ENCODE measurements at places on chromosomes 2 and 18.

GRCh38 chr2:37896319-37896718 lies 28.8 kb upstream of the RMDN2 start:
- H3K4me3 ChIP-seq: no peak overlapping the region
- no peak overlapping the region for H3K27ac ChIP-seq
- no peaks in the 10 kb centered on the region for H3K27me3 ChIP-seq

DNA sequence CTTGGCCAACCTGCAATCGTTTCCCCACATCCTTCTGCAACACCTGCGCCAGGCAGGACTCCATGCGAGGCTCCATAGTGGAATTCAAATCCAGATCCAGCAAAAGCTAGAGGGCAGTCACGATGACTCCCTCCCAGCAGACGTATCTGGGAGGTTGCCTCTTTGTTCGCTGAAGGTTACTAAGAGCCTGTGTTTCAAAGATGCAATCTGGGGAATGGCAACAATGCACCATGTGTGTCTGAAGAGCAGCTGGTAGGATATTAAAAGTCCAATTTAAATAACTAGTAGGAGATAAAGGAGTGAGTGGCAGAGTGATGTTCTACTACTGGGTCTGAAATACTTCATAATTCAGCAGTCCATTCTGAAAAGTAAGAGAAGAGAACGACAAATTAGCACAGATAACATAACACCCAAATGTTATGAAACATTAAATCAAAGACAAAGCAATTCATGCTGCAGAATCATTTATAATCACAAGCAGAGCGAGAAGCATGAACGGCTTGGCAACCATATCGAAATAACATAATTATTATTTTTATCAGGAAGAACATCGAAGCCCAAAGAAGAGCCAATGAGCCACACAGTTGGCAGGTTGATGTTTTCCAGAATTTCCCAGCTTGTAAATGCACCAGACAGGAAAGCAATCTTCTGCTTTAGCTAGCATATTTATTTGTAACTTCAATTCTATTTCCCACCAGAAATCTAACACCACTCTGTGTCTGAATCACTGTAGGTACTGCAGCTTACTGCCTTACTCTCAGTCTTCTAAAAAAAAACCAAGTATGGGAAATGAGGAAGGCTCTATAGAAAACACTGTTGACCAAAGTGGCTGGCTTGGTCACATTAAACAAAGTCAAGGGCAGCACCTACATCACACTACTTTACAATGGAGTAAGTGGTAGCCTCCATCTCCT lies 43.2 kb downstream of the CLASP1 start:
- peak overlapping the region; percentile 36 for H3K27ac ChIP-seq
- peaks cover 25% of the 10 kb centered on the region for H3K4me1 ChIP-seq

GRCh38 chr2:160813506-160813858 lies 319.9 kb upstream of the RBMS1 start:
- H3K4me1 ChIP-seq: no peaks in the 10 kb centered on the region
- H3K36me3 ChIP-seq: no peaks in the 10 kb centered on the region
- no peak overlapping the region for H3K4me3 ChIP-seq
- peak; percentile 72 for DNase-seq
- no peaks in the 10 kb centered on the region for H3K27me3 ChIP-seq

DNA sequence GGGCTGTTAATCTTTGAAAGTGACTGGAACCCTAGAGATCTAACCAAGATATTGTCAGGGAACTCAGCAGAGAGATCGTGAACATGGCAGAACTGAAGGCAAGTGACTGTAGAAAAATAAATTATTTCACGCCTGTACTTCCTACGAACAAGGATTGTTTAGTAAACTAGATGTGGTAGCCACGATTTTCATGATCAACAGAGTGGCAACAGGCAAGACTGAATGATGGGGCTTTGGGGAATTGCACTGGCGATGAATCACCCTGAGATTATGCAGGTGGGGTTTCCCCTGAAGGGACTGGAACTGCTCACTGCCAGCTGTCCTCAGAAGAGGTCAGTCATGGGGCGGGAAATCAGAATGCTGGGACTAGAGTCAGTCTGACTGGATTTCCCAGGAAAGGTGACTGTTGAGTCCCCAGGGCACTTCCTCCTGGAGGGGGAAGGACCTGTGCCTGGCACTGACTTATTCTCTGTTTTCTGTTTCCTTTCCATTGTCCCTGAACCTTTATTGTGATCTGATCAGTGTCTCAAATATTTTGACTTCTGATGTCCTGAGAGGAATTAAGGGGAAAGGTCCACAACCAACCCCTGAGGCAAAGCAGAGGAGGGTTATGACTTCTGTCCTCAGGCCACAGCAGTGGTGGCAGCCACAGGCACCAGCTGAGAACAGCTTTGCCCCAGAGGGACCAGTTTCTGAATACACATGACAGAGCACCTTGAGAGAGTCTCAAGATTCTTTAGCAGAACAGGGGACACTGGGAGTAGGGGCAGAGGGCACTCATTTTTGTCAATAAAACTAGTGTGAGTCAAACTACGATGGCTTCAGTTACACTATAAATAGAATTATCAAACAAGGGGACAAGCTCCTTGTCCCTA lies 70.0 kb downstream of the NAB1 start:
- H3K4me3 ChIP-seq: no peak overlapping the region
- no peak for DNase-seq
- peaks cover 9% of the 10 kb centered on the region for H3K4me1 ChIP-seq
- no peaks in the 10 kb centered on the region for H3K27me3 ChIP-seq
- no peak overlapping the region for H3K27ac ChIP-seq

GRCh38 chr2:178905261-178905660 lies 98.0 kb upstream of the TTN start:
- H3K36me3 ChIP-seq: no peaks in the 10 kb centered on the region
- H3K27me3 ChIP-seq: no peaks in the 10 kb centered on the region
- no peaks in the 10 kb centered on the region for H3K4me1 ChIP-seq
- DNase-seq: no peak
- H3K4me3 ChIP-seq: no peak overlapping the region
- H3K27ac ChIP-seq: no peak overlapping the region

- no peak overlapping the region for H3K4me3 ChIP-seq
- no peaks in the 10 kb centered on the region for H3K36me3 ChIP-seq
- DNase-seq: no peak
- H3K27me3 ChIP-seq: no peaks in the 10 kb centered on the region
- peaks cover 40% of the 10 kb centered on the region for H3K4me1 ChIP-seq
Observed at GRCh38 chr18:35043207-35043606, 2.0 kb downstream of the MAPRE2 start.

DNA sequence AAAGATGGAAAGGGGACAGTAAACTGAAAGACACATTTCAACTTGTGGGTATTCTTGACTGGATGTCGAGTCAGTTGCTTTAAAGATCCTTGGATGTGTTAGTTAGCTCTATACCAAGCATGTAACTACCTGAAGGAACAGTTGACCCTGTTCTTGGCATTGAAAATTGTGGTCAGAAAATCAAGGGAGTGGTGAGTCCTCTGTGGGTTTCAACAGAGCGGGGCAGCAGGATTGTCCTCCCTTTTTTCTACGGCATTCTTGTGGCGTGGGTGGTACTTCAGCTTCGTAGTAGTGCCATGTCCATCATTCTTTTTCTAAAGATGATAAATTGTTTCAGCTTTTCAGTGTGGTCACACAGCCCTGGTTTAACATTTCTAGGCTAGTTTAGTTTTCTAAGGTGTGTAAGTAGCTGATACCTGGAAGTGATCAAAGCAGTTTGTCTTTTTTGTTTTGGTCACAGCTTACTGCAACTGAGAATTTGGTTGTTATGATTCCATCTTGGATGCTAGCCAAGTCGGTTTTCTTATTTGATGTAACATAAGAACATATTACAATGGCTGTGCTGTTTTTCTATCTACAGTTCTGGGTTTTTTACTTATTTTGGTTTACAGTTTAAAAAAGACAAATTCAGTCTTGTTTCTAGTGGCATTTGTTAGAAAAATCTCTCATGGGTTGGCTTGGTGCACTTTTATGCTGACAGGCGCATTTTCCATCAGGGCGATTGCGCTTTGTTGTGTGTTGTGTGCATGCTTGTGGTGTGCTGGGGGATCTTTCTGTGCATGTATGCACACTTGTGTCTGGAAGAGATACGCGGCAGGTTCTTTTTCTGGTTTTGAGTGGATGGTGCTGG lies 84.7 kb downstream of the ZNF407 start:
- no peaks in the 10 kb centered on the region for H3K36me3 ChIP-seq
- H3K27ac ChIP-seq: no peak overlapping the region
- no peaks in the 10 kb centered on the region for H3K27me3 ChIP-seq
- H3K4me3 ChIP-seq: no peak overlapping the region
- peaks cover 13% of the 10 kb centered on the region for H3K4me1 ChIP-seq

- no peaks in the 10 kb centered on the region for H3K36me3 ChIP-seq
- no peak overlapping the region for H3K4me3 ChIP-seq
- H3K27me3 ChIP-seq: no peaks in the 10 kb centered on the region
- DNase-seq: no peak
- H3K4me1 ChIP-seq: no peaks in the 10 kb centered on the region
- no peak overlapping the region for H3K27ac ChIP-seq
Observed at GRCh38 chr2:21372654-21373053, 248.9 kb downstream of the TDRD15 start.

DNA sequence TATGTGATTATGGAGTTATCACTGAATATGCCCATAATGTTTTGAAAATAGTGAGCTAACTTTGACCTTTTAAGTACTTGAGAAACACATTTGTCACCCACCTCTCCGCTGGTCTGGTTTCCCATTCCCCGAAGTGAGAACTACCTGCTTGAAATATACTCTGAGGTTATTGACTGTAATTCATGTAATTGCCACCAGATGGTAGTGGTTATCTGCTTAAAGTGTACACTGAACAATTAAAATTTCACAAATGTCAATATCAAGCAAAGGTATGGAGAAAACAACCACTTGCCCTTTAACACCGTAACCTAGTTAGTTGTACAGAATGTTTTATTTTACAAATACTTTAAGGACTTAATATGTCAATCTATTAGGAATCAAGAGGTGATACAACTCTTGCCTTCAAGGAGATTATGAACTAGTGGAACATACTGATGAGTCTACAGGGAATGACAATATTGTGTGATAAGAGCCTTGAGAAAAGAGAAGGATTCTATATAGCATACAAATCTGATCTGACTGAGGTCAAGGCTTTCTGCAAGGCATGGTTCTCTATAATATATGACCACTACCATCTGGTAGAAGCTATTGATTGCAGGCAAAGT lies 316.8 kb upstream of the KCNH7 start:
- H3K27me3 ChIP-seq: no peaks in the 10 kb centered on the region
- no peak overlapping the region for H3K27ac ChIP-seq
- H3K4me1 ChIP-seq: no peaks in the 10 kb centered on the region
- DNase-seq: no peak
- H3K36me3 ChIP-seq: no peaks in the 10 kb centered on the region
- H3K4me3 ChIP-seq: no peak overlapping the region

DNA sequence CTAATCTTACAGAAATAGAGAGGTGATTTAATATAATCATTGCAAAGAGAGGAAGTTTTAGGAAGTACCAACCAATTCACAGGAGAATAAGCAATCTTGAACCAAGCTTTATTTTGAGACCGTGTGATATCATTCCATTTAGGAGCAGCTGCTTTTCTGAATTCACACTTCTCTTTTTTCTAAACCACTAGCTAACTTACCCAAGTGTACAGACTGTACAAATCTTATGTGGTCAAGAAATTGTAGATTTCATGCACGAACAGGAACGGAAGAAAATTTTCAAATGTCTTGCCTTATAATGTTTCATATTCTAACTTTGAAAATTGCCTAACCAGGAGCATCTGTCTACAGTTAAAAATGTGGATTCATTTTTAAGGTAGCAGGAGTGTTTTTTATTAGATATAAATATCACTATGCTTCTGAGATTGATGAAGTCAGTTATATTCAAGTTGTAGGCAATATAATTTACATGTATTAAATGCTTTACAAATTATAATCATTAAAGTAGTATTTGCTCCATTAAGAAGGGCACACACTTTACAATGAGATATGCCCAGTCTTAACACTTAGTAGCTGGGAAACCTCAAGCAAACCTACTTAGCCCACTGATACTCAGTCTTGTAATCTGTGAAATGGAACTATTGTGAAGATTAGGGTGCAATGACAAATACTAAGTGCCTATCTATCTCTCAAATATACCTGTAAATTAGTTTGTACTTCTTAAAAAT lies 302.2 kb upstream of the STON1 start:
- DNase-seq: no peak
- H3K27me3 ChIP-seq: no peaks in the 10 kb centered on the region
- no peak overlapping the region for H3K4me3 ChIP-seq
- no peak overlapping the region for H3K27ac ChIP-seq

DNA sequence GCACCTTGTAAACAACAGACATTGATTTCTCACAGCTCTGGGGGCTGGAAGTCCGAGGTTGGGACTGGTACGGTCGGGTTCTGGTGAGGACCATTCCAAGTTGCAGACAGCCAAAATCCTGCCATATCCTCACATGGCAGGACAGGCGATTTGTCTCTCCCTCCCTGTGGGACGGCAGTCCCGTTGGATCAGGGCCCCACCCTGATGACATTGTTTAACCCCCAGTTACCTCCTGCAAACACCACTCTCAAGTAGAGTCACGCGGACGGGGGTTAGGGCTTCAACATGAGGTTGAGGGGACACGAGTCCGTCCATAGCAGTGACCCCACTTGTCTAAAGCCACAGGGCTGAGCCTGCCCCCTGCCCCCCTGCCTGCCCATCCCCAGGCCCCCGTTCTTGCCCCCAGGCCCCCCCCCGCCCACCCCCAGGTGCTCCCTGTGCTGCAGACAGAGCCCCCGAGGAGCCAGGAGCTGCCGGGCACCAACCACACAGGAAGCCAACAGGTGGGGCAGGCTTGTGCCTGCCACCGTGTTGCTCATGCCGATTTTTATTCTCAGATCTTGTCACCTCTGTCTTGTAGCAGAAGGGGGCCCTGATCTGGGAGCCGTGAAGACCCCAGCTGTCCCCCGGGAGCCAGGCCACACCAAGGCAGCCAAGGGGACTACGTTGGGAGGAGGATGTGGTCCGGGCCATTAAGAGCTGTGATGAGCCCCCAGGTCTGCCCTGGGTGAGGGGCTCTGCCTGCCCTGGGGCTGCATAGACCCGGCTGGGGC lies 82.2 kb downstream of the NFATC1 start:
- H3K27ac ChIP-seq: no peak overlapping the region
- DNase-seq: peak; percentile 55
- H3K36me3 ChIP-seq: no peaks in the 10 kb centered on the region
- H3K4me3 ChIP-seq: no peak overlapping the region
- no peaks in the 10 kb centered on the region for H3K27me3 ChIP-seq

- no peaks in the 10 kb centered on the region for H3K36me3 ChIP-seq
- H3K4me1 ChIP-seq: no peaks in the 10 kb centered on the region
- DNase-seq: no peak
- no peak overlapping the region for H3K4me3 ChIP-seq
- H3K27me3 ChIP-seq: no peaks in the 10 kb centered on the region
Observed at GRCh38 chr18:46688853-46689525, 32.0 kb upstream of the LOXHD1 start.

GRCh38 chr2:188196343-188197008 lies 95.2 kb upstream of the GULP1 start:
- H3K4me3 ChIP-seq: no peak overlapping the region
- H3K4me1 ChIP-seq: no peaks in the 10 kb centered on the region
- H3K27ac ChIP-seq: no peak overlapping the region
- H3K27me3 ChIP-seq: no peaks in the 10 kb centered on the region
- DNase-seq: no peak
- no peaks in the 10 kb centered on the region for H3K36me3 ChIP-seq

GRCh38 chr2:71832388-71832787 lies 315.3 kb downstream of the CYP26B1 start:
- H3K4me3 ChIP-seq: no peak overlapping the region
- peaks cover 15% of the 10 kb centered on the region for H3K4me1 ChIP-seq

GRCh38 chr2:120279708-120280107 lies 27.1 kb downstream of the RALB start:
- no peaks in the 10 kb centered on the region for H3K27me3 ChIP-seq
- H3K4me3 ChIP-seq: no peak overlapping the region
- H3K27ac ChIP-seq: no peak overlapping the region
- no peaks in the 10 kb centered on the region for H3K4me1 ChIP-seq
- DNase-seq: no peak
